Stimulated activated CD8-positive, alpha-beta memory T cell treated with anti-CD3 and anti-CD28 coated beads, Interleukin-7, amount 100 ng/mL, for 1 hour (primary cell): ENCODE measurements at places on chromosomes 7 and 10.
A peak's percentile ranks its signal among the peaks of the same experiment; 100 is the strongest.

DNA sequence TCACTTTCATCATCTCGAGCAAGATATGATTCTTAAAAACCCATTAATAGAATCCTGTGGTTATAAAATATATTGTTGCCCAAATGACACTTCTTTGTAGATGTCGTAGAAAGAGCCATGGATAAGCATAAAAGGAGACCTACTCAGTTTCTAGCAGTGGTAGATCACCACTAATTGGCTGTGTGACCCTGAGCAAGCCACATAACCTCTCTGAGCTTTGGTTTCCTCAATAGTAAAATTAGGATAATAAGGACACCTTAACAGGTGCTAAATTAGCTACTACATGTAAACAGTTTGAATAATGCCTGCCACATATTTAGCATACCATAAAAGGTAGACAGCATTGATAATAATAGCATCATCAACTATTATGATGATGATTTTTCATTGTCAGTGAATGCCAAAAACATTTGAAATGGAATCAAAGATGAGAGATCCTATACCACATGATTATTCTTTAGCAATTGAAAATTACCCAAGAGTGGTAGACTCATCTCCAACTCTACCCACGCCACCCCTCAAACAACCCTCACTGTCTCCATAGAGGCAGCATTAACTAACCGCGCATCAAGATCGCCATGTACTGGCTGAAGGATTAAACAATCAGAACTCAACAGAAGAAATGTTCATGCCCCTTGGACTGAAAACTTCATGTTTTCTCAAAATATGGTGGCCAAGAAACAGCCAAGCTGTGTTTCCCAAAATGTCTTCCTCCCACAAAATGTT is 45.8 kb downstream of the CHST15 start:
- DNase-seq = no peak

- DNase-seq = no peak
Measured at GRCh38 chr7:34357068-34357467, 300.9 kb upstream of the NPSR1 start.

DNA sequence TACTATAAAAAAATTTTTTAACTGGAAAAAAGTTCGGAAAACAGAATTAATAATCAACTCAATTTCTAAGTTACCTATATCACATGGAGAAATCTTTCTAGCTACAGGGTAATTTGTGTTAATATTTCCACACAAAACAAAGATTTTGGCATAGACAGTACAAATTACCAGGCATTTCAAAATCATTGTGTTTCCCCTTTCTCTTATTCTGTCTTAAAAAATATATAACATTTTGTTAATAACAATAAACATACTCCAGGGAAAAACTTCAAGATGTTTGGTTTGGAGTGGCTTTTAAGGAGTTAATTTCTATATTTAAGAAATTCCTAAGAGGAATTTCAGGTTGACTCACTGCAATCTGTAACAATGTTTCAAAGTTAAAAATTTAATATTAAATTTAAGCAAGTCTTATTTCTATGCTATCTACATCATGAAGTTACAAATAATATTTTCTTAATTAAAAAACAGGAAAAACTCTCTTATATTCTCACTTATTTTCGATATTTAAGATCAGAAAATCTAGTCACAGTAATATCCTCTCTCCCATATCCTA is 132.6 kb downstream of the NRBF2 start:
- no peak for DNase-seq

DNA sequence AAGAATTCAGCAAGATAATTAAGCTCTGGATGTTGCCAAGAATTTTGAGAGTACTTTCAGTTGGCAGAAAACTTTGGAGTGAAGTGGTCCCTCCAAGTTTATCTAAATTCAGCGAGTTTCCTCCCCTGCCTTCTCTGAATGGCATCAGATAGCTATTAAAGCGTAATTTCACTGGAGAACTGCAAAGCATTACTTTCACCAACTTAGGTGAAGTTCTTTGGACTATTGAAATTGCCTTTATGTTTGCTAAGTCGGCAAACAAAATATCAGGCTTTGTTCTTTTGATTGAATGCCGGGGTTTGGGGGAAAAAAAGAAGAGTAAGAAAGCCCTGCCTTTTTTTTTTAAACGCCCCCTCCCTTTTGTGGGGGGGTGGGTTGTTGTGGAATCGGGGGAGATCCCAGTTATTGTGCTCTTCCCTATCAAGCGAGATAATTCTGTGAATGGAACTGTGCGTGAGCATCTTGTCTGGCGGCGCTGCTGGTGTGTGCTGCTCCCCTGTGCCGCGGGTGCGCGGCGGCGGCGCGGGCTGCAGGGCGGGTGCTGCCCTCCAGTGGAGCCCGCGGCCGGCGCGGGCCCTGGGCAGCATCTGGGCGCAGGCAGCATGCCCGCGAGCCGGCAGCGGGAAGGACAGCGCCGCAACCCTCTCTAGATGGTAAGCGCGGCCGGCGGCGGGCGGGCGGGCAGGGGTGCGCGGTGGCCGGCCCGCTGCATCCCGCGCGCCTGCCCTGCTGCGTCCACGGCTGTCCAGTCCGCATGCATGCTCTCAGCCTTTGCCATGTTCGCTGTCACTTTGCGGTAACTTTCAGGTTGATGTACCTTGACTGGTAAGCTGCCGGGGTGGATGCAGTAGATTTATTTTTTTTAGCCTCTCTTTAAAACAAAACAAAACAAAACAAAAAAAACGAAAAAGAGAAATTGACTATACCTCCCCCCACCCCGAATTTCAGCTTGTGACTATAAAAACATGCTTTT is 176.5 kb downstream of the TCF7L2 start:
- peak; percentile 8 for DNase-seq

DNA sequence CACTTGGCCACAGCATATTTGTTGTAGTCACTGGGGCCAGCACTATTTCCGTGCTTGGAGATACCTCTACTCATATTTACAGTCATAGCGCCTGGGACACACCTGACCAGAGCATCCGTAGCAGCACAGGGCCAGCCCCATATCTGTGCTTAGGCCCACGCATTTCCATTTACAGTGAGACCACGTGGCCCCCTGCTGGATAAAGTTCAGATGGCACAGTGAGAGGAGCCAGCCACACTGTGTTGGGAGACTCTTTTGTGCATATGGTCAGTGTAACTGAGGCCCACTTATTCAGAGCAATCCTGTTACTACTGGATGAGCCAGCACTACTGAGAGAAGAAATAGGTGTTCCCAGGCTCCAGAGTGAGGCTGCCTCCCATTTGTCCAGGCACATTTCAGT is 455.3 kb downstream of the REEP3 start:
- DNase-seq = no peak

DNA sequence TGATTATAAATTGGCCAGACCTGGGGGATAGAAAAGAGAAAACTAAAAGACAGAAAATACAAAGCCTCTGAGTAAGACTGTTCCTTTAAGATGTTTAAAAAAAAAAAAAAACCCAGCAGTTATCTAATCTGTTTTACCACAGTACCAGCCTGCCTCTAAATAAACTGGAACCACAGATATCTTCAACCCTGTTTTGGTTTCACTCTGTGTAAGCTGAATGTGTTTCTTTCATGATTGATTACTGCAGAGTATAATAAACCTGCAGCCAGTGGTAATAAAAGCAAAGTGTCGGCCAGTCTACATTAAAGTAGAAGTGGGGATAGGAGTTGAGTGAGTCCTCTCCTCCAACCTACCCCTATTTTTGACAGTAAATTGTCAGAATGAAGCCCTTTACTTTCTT is 40.6 kb downstream of the MGAM2 start:
- DNase-seq = no peak

DNA sequence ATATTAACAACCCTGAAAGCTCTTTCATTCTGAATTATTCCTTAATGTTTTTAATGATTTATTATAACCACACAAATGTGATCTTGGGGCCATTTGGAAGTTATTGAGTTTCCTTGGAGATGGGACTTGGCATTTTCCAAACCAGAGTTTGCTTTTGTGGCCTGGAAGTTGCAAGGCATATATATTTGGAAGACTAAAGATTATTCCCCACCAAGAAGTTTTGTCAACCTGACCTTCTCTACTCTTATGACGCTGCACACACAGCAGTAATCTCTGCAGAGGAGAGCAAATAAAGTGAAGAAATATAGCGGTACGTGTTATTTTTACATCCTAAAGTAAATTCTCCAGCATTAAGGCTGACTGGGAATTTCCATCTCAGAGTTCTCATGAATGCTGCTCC is 397.0 kb downstream of the LRMDA start:
- DNase-seq = no peak

DNA sequence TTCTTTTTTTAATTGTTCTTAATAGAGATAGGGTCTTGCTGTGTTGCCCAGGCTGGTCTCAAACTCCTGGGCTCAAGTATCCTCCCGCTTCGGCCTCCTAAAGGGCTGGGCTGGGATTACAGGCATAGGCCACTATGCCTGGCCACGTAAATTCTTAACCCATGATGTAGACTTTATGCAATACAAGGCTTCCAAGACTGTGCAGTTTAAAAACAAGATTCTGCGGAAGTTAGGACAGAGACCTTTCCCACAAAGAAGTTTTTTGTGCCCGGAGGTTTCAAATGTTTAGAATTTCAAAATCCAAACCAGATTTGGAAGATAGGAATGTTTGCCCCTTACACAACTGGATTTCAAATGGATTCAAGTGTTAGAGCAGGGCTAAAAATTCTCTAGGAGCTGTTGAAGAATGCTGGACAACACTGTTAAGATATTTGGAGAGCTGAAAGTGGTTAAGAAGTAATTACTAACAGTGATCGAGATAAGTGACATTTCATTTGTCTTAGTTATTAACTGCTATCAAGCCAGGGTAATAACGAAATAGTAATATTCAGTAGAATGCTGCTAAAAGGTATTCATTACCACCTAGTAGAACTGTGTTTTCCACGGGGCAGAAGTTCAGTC is 7.4 kb downstream of the APBB1IP start:
- no peak for DNase-seq

DNA sequence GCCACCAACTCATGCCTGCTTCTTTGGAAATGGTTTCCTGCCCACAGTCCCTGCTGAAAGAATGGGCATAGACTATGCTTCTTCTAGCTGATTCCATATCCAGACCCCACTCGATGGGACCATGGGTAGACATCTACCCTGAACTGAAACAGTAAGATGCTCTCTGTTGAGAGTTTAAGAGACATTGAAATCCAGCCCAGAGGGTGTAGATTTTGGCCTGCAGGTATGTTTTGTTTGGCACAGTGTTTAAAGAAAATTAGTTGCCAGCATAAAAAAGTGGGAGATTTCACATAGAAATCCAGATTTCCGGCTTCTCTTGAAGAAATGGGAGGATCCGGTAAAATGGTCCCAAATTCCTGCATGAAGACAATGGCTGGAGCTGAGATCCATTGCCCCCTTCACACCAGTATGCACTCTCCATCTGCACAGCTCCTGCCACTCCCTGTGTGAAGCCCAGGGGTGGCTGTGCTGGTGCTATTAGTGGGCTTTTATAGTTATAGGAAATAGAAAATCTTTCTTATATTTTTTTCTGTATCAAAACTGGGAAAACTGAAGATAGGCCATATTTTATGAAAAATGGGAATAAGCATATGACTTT is 218.1 kb downstream of the PTEN start:
- no peak for DNase-seq

DNA sequence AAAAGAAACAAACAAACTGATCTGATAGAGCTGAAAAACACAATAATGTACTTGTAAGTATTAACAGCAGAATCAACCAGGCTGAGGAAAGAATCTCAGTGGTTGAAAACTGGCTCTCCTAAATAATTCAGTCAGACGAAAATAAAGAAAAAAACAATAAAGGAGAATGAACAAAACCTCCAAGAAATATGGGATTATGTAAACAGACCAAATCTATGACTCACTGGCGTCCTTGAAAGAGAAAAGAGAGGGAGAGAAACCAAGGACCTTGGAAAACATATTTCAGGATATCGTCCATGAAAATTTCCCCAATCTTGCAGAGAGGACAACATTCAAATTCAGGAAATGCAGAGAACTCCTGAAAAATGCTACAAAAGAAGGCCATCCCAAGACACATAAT is 62.9 kb downstream of the FBXL13 start:
- DNase-seq = no peak

GRCh38 chr10:16756561-16757221 is 60.5 kb downstream of the RSU1 start:
- DNase-seq = no peak

- no peak for DNase-seq
Measured at GRCh38 chr10:132866601-132867381, 75.6 kb downstream of the CFAP46 start.

- DNase-seq = no peak
Measured at GRCh38 chr10:43044448-43044921, 32.4 kb upstream of the RET start.

DNA sequence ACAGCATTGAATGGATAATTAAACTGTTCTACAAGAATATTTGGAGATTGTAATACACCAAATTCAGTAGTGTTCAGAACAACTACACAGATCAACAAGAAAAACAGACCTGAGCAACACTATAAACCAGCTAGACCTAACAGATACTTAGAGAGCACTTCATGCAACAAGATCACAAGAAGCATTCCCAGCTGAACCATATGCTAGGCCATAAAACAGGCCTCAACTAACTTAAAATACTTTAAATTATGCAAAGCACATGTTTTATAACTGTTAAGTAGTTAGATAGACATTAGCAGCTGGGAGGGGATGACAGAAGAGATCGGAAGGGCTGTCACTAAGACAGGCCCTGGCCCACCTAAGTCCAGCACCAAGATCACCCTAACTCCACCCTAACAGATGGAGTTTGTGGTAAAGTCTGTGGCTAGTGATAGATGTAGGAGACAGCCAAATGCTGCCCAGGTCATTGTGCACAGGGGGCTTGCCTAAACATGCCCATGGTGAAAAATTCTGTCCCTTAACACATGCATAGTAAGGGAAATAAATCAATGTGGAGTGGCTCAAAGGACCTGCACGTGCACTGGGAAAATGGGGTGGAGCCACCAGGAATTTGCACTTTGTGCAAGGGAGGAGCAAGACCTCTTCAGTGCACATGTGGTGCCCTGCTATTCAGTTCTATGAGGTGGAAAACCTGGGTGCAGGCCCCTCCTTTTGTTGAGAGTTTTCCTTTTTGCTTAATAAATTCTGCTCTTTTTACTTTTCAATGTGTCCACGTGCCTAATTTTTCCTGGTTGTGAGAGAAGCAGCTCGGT is 567.8 kb upstream of the NRG3 start:
- no peak for DNase-seq

GRCh38 chr7:130814778-130815335 is 80.8 kb upstream of the KLF14 start:
- DNase-seq = no peak

DNA sequence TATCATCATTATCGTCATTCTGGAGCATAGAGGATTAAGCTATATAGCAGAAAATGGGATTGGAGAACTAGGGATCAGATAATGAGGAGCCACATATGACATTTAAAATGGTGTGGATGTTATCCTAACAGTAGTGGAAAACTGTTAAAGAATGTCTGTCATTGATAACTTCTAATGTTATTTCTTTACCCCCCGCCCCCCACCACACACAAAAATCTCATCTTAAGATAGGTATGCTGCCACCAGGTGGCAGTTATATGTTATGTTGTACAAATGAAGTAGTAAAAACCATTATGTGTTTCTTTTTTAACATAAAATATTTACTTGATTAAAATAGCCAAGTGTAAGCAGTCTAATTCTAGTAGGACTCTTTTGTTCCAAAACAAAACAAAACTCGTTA is 13.0 kb downstream of the AKAP9 start:
- DNase-seq = no peak
